ENCODE measurements at places on chromosomes 13 and 19.

DNA sequence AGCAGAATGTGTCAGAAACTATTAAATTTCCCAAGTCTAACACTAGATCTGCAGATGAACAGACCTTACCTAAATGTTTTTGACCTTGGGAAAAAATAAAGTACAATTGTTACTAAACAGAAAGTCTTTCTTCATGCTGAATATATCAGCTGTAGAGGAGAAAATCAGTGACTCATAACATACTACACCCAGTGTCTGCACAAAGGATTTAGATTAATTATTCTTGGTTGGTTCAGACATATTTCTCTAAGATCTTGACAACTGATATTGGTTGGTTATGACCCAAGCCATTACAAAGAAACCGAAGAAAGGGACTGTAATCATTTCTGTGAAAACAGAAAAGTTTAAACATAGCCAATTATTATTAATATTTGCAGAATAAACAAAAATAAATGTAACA, 225.1 kb downstream of the HS6ST3 start:
- no peak for DNase-seq

- DNase-seq, result no peak
Measured at GRCh38 chr13:103788061-103788652, 721.9 kb upstream of the SLC10A2 start.

- DNase-seq, result no peak
Measured at GRCh38 chr19:32901504-32902161, 32.1 kb upstream of the SLC7A9 start.

DNA sequence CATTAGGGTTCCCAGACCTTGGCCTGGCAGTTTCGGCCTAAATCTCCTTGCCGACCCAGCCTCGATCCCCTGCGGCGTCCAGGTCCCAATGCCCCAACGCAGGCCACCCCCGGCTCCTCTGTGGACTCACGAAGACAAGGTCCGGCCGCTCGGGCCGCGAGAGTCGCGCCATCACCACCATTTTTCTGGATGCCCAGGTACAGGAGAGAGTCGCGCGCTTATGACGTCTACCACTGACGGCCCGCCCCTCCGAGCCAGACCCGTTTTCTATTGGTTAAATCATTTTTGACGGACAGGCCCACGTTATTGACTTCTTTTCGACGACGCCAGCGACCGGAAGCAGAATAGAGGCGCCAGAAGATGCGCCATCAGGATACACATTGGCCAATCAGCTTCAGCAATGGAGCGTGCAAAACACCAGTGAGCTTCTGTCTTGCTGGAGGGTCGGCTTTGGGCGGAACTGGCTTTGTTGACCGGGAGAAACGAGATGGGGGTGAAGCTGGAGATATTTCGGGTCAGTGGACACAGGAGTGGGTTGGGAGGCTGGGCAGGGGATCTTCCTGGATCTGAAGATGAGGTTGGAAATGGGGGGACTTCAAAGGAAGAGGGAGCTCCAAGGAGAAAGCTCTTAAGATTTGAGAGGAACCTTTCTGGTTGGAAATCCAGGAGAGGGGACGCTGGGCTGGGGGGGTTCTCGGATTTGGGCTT, at the start of the genes PET100 and XAB2:
TSS of gene PET100 (plus strand) at position 447 of the 708 bp plus-strand sequence. CDS start at position 488, 41 bp downstream.
TSS of gene XAB2 (minus strand) at position 199 of the 708 bp plus-strand sequence. CDS start at position 181, 18 bp downstream.
- peak; percentile 92 for DNase-seq

GRCh38 chr19:49555600-49556411, 24.6 kb downstream of the NOSIP start:
- no peak for DNase-seq

- no peak for DNase-seq
Measured at GRCh38 chr19:37056776-37057175, 21.5 kb upstream of the ZNF420 start.

DNA sequence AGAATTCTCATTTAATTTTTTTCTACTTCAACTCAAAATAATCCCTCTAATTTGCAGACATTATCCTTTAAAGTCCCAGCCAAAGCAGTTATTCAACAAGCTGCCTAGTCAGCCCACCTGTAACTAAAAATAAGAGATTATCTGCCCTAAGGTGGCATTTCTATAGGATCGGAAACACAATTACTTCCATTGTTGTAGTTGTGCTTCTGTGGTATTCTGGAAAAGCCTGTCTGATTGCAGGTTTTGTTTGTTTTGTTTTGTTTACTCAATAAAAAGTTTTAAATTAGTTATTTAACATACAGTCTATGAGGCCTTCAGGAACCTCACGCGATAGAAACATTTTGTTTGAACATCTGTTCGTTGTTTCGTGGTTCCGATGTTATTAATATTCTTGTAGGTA, 101.0 kb downstream of the ZIC5 start:
- DNase-seq, result no peak

DNA sequence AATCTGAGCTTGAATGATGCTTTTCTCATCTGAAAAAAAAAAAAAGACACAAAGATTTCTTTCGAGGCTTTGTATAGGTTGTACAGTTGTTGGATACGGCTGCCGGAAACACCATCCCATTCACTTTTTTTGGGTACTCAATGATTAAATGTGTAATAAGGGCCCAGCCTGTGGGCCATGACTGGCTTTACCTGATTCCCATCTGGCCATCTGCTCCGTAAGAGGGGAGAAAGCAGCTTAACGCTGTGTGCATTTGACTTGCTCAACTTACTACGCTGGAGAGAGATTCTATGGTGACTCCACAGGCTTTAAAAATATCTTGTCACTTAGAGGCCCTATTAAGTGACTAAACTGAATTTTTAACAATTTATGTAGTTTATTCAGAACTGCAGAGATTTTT, 731 bp downstream of the ZNF558 start:
- no peak for DNase-seq

DNA sequence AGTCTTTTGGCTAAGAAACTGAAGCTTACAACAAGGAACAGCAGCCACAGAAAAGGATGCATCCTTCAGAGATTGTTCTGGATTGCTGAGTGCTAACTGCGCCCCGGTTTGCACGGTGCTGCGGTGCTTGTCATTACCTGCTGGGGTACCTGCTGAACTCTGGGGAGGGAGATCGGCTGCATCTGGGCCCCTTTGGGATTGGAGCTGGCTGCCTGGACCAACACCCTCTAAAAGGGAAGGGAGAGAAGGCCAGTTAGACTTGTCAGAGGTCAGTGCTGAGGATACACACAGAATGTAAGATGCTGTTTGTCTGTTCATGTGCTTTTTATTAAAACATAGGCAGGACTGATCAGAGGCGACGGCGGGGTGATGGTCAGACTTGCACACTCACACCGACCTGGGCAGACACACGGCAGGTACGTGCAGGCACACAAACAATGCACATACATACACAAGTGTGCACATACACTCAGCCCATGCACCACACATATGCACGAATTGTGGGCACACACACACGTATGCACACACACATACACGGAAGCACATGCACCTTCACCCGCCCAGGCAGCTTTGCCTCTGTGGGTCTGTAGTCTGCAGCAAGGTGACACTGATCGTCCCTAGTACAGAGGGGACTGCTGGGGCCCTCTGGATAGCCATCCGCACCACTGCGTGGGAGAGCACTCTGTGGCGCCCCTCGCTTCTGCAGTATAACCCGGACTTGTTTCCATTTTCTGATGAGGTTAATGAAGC, 66.1 kb downstream of the RFX2 start:
- no peak for DNase-seq

- DNase-seq, result no peak
Measured at GRCh38 chr13:23609414-23609760, 39.2 kb downstream of the TNFRSF19 start.

DNA sequence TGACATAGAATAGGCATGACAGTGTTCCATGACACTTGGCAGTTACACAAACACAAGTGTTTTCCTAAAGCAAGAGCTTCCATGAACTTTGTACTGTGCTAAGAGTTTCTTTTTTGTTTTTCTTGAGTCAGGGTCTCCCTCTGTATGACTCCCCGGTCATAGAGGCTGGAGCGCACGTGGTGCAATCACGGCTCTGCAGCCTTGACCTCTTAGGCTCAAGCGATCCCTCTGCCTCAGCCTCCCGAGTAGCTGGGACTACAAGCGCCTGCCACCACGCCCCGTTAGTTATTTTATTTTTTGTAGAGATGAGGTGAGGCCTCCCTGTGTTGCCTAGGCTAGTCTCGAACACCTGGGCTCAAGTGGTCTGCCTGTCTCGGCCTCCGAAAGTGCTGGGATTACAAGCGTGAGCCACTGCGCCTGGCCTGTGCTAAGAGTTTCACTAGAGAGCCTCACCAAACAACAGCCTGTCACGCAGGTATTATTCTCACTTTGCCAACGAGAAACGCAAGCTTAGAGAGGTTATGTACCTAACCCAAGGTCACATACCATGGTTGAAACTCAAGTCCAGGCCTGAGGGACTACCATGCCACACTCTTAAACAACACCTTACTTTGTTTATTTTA, 355.9 kb downstream of the KLF12 start:
- no peak for DNase-seq

GRCh38 chr13:46373623-46374022, 13.4 kb downstream of the RUBCNL start:
- no peak for DNase-seq

- DNase-seq, result no peak
Measured at GRCh38 chr19:55304279-55304978, 20.6 kb downstream of the BRSK1 start.

GRCh38 chr13:43910856-43911255, 31.2 kb downstream of the LACC1 start:
- DNase-seq, result no peak

GRCh38 chr13:85616275-85616674, 182.9 kb downstream of the SLITRK6 start:
- DNase-seq, result no peak

- no peak for DNase-seq
Measured at GRCh38 chr13:51818276-51818675, 14.3 kb upstream of the DHRS12 start.

DNA sequence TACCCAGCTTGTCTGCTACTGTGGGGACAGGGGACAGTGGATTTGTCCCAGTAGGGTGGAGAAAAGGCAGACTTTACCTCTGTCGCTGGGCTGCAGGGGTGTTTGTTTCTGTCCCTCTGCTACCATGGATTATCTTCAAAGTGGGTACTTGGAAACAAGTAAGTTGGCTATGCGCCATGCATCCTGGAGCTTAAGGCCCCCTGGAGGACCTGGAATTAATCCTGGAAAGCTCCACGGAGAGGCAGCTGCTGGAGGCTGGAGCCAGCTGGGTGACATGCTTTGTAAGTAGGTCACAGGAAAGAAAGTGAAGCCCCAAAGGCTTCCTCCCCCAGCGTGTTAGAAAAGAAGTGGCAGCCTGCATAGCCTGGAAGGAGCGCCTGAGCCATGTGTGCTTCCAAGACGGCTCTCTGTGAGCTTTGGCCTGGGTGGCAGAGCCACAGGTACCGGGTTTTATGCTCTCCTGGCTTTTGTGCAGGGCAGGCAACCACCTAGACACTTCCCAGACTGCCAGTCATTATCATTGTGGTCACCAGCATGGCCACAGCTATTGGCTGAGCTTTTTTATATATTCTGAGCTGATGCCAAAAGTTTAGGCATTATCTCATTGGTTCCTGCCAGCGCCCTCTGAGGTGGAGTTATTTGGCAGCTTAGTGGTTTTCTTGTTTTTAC, 9.5 kb downstream of the B3GLCT start:
- no peak for DNase-seq

DNA sequence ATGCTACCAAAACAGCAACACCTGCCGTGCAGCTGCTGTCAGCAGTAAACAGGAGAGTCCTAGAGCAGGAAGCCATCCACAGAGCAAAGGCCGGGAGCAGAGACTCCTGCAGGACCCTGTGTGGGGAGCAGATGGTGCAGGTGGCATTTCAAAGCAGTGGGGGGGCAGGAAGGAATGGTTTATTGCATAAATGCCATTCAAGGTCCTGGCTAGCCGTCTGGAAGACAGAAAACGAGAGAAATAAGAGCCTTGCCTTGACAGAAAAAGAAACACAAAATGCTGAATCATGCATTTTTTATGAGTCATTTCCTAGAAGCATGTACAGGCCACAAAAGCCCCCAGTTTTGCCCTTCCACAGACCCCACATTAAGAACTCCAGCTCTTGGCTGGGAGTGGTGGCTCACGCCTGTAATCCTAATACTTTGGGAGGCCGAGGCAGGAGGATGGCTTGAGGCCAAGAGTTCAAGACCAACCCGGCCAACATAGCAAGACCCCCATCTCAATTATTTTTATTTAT, 5.4 kb downstream of the RSPH6A start:
- no peak for DNase-seq

- no peak for DNase-seq
Measured at GRCh38 chr19:13228561-13228960, 78.3 kb downstream of the IER2 start.

GRCh38 chr13:30002577-30002976, 152.2 kb upstream of the UBL3 start:
- DNase-seq, result no peak

DNA sequence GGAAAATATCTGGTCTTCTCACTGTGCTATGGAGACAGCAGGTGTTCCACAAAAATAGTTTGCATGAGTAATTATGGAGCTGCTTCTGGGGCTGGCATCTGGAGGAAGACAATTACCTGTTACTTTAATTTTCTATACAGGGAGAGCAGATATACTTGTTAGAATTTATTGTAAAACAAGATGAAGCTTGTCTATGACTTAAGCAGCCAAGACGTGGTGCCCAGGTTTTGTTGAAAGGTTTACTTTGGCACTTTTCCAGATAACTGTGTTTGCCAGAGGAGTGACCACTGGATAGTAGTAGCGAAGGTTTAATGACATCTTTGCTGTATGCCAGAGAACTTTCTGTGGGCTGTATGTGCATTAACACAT, 134.5 kb upstream of the KL start:
- DNase-seq, result no peak

All from activated CD4-positive, CD25-positive, alpha-beta regulatory T cell treated with anti-CD3 and anti-CD28 coated beads, Interleukin-2, amount 50 U/mL, for 72 hours (primary cell).